Activated CD8-positive, alpha-beta memory T cell treated with anti-CD3 and anti-CD28 coated beads for 48 hours (primary cell): ENCODE measurements at places on chromosomes 6 and 20.

GRCh38 chr20:2364044-2364443 is 16.7 kb upstream of the TGM6 start:
- DNase-seq: no peak

GRCh38 chr6:23277521-23278179 is 708.3 kb downstream of the HDGFL1 start:
- DNase-seq: no peak

GRCh38 chr6:74879976-74880375 is 325.9 kb downstream of the COL12A1 start:
- no peak for DNase-seq

DNA sequence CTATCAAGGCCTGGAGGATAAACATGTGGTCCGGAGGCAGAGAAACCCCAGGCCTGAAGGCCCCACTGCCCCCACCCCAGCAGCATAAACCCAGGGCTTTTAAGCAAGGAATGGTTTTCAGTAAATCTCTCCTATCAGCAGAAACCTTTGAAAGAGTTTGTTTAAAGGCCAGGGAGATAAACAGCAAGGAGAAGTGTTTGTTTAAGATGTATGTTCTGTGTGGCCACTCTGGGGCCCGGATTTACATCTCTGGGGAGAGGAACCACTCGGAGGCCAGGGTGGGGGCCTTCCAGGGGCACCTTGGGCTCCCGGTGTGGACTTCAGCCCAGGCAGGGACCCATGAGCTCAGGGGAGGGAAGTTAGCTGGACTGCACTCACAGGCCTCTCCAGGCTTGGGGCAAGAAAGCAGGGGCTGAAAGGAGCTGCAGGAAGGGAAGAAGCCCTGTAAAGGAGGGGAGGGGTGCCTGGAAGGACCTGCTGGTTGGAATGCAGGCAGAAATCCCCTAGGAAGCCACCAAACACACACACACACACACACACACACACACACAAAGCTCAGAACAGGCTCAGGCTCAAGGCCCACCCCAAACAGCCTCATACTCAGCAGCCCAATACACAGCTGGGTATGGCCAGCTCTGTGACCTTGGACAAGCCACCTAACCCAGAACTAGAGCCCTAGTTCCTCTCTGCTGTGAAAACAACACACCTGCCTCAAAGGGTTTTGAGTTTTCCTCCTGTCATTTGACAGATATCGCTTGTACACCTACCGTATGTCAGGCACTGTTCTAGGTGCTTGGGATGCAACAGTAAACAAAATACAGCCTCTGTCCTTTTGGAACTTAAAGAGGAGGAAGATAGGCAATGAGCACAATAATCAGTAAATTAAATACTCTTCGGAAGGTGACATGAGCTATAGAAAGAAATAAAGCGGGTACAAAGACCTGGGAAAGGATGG is 26.2 kb upstream of the FOXP4 start:
- no peak for DNase-seq

GRCh38 chr6:138958595-138958994 is 29.5 kb downstream of the REPS1 start:
- no peak for DNase-seq
